H1 (cell line): ENCODE measurements at places on chromosomes 7 and 10.

DNA sequence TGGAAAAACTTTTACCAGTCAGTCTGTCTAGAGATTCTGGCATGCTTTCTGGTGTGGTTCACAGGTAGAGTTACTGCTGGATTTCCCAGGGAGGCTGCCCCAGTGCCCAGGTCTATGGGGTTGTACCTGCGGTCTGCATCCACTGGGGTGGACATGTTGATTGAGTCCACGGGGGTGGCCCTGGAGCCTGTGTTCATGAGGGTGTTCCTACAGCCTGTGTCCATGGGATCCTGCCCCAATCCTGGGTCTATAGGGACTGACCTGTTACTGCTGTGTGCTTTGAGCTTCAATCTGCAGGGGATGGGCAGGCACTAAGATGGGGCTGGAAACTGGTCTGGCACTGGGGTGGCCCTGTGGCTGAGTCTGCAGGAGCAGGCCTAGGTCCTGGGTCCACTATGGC, 54.5 kb upstream of the PRPS1L1 start:
- no peak for DNase-seq

DNA sequence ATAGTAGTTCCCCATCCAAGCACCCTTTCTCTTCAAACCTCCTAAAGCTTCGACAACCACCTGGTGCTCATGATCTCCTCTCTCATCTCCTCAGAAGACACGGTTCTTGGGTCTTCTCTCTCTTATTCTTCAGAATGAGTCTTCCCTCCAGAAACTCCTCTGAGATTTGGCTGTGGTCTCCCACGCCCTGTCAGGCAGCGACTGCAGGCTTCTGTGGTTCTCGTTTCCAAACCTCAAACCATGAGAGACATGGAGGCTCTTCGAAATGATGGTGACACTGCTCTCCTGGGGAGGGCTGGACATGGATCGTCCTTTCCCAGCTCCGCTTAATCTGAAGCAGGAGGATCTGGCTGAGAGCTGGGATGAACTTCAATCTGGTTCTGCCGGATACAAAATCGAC, 78.6 kb upstream of the PITRM1 start:
- no peak for DNase-seq

DNA sequence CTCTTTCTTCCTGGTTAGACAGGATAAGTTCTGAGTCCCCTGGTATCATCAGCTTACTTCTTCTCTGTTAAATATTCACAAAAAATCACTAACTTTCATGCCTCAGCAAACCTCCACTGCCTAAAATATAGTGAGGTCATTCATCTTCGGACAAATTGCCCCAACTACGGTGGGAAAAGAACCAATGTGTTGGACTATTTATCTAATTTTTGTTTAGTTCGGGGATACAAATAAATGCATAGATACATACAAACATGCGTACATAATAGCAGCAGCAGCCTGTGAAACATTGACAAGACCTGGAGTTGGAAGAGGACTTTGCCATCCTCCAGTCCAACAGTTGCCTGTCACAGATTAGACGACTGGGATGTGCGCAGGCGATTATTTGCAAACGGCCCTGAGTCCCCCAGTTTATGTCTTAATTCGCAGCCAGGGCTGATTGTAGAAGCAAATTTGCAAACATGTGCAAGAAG, 51.5 kb downstream of the EGFR start:
- no peak for DNase-seq

DNA sequence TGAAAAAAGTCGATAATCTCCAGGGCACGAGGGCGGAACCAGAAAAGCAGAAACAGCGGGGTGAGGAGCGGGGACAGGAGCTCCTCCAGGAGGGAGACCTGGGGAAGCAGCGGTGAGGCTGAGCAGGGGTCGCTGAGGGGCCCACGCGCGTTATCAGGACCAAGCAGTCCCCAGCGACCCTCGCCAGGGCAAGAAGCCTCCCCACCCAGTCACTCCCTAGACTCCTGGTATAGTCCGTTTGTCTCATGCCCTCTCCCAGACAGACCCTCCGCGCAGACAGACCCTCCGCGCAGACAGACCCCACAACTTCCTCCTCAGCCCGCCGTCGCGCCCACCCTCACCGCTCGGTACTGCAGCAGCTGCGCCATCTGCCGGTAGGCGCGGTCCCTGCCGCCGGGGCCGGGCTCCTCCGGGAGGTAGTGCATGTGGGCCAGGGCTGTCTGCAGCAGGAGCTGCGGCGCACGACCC, 6.3 kb downstream of the ATG9B start:
- DNase-seq = peak; percentile 99

DNA sequence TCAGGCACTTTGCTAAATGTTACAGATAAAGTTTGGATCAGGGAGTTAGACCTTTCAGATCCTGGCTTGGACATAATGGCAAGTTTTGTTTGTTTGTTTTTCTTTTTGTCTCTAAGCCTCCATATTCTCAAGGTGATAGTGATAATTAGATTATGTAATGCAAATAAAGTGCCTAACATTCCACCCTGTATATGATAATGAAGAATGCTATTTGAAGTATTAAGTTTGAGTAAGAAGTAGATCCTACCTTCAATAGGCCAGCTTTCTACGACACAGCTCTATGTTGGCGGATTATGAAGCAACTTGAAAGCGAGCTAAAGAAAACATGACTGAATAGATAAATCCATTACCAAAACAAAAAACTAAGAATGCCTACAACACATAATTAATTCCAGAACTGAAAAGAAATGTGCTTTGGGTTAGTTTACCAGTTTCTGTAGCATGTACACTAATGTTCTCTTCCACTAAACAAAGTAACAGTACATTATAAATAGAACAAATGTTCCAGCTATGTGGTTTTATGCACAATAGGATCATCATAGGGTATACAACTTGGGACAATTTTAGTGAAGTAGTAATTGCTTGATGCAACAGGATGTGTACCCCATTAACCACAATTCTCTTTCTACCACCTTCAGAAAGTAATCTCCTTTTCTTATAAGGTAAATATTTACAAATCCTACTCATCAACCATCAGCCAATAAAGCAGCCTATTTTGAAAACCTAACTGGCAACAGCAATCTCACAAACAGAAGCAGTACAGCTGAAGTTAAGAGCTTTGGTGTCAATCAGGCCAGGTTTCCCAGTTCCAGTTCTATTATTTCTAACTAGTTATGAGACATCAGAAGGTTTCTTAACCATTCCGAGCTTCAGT, 1.5 kb downstream of the SEM1 start:
- no peak for DNase-seq

GRCh38 chr10:22662733-22663330, 51.5 kb downstream of the PIP4K2A start:
- DNase-seq = no peak

- no peak for DNase-seq
These were observed 159.6 kb downstream of the TAX1BP1 start for GRCh38 chr7:27899601-27900000.

- DNase-seq = no peak
These were observed 75.8 kb downstream of the ZNF92 start for GRCh38 chr7:65449505-65449852.

GRCh38 chr10:29869593-29869992, 189.8 kb downstream of the JCAD start:
- no peak for DNase-seq

DNA sequence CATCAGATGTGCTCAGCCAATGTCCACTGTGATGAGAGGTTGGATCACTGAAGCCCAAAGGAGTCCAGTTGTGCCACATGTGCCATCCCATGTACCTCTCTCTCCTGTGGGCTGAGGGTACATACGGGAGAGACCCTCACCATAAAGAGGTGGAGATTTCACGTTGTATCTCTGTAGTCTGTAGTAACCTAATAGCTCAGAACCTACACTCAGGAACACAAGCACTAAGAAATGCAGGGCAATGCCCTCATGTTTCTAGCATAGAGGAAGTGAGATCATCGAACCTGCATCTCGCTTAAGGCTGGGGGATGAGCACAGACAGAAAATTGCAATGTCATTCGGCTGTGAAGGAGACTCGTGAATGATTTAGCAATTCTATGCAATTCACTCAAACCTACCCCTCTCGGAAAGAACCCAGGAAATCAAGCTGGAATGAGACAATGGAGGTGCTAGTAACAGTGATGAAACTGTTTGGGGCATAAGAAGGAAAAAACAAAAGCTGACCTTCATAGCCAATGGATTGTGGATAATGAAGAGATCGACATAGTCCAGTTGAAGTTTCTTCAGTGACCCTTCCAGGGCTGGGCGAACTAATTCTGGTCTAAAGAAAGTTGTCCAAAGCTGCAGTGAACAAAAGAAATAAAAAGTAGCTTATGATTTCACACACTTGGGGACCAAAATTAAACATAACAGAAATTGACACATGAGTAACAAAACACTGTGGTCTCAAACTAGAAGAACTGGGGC, 80.3 kb upstream of the UCN3 start:
- DNase-seq = no peak

GRCh38 chr7:100826514-100827329, 601 bp downstream of the EPHB4 start:
- DNase-seq = peak; percentile 58

DNA sequence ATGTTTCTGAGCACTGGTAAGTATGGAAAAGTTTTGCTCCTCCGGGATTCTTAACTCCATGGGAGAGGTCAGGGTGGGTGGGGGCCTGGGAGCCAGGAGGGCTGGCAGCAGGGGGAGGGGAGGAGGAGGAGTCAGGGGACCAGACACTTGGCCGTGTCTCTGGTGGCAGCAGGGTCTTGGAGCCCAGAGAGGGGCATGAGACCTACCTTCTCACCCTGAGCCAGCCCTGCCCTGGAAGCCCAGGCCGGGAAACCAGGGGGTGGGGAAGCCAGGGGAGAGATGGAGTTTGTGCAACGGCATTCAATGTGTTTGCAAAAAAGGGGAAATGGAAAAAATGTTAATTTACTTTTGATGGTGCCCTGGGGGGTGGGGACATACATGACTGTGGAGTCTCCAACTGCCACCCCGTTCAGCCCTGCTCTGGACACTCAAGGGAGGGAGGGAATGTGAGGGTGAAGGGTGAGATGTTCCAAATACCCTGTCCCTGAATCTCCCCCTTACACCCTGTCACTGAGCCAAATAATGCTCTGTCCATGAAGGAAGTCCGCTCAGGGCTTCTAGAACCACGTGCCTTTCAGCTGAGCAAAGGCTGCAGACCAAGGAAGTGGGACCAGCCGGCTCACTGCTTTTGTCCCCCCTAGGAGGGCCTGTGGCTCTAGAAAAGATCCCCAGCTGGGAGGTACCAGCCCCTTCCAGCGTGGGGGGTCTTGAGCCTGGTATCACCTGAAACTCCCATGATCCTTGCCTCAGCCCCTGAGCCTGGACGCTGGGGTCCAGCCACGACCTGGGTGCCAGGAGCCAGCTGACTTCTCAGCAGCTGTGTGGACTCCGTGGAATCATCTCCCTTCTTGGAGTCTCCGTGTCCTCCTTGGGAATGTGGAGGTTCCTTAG, 48.3 kb downstream of the TMEM270 start:
- no peak for DNase-seq

DNA sequence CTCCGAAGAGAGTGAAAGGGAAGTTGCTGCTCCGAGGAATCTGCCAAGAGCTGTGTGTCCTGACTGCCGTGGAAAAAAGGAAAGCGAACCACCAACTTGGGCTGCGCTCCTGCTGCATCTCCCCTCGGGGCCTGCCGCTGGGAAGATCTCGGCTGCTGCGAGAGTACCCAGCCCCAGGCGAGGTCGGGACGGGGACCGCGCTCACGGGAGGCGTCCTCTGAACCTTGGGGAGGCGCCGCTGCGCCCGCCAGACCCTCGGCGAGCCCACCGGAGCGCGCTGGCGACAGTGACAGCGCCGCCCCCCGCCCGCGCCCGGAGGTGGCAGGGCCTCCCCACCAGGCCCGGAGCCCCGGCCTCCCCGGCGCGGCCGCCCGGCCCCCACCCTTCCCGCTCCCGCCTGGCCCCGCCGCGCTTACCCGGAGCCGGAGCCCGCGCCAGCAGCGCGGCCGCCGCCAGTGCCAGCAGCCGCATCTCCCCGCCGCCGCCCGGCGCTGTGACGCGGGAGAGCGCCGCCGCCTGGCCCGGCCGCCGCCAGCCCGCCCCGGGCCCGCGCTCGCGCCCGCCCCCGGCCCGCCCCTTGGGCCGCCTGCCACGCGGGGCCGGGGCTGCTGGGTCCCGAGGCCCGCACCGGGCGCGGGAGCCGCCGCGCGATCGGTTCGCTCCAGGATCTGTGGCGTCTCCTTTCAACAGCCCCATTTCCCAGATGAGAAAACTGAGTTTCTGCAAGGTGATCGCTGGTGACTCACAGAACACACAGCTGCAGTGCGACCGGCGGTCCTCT, at the start of gene VSTM4:
VSTM4 (minus strand) TSS at position 508 of the 781 bp plus-strand sequence; CDS start at position 471, 37 bp downstream.
- no peak for DNase-seq

- DNase-seq = no peak
These were observed 177.6 kb upstream of the HDAC9 start for GRCh38 chr7:18317941-18318340.

DNA sequence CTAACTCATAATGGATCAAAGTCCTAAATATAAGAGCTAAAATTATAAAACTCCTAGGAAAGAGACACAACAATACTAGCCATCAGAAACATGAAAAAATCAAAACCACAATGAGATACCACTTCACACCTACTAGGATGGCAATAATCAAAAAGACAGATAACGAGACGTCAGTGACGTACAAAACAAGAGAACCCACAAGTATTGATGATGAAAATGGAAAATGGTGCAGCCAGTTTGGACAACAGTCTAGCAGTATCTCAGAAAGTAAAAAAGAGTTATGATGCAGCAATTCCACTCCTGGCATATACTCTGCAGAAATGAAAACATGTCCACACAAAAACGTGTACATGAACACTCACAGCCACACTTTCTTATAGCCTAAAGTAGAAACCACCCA, 173.5 kb downstream of the SRPK2 start:
- no peak for DNase-seq

DNA sequence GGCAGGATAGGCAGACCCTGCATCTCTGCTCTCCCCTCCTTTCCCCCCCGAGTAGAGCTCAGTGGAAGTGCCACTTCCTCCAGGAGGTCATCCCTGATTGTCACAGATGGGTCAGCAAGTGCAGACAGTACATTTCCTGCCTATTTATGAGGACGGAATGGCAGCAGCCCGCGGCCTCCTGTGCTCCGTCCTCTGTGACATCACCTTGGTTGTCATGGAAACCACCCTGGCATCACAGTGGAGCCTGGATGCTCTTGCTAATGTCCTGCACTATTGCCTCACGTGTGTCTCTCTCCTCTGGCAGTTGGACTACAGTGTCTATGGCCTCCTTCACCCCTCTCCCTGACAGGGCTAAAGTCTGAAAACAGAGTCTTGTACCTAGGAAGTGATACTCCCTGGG, 148.6 kb downstream of the SH3PXD2A start:
- no peak for DNase-seq

DNA sequence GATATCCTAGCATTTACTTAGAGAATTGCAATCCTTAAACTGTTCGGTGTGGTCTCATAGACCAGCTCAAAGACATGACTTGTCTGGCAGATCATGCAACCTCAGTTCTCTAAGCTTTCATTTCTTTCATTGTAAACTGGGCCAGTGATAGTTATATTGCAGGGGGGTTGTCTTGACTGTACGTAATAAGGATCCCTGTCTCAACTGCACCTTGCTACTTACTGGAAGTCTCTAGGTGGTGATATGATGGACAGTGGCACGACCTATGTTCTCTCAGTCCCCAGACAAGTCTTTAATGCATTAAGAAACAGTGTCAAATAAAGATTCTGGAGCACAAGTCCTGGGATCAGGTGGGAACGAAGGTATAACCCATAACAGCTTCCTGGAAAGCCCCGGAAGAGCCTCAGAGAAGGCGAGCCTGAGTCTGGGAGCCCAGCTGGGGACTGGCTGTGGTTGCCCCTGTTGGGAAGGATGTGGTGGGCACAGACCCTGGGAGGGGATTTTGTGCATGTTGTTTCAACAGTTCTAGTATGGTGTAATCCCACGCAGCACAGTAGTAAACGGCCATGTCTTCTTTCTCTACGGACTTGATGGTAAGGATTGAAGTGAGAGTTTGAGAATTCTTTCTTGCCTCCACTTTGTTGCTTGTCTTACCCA, 26.0 kb upstream of the TARP start:
- no peak for DNase-seq

GRCh38 chr7:94145602-94146001, 141.4 kb upstream of the BET1 start:
- DNase-seq = no peak
